CD8-positive, alpha-beta memory T cell (primary cell): ENCODE measurements at places on chromosomes 5 and 9. TPM values are rescaled to one million over a fixed set of nuclear protein-coding genes. Genes with fewer than 3 reads are reported as not detected.

GRCh38 chr9:15873573-15874177 is 320.8 kb downstream of the CCDC171 start:
- no peaks in the 10 kb centered on the region for H3K36me3 ChIP-seq
- no peaks in the 10 kb centered on the region for H3K27me3 ChIP-seq
- H3K4me1 ChIP-seq, result no peaks in the 10 kb centered on the region
- no peak overlapping the region for H3K4me3 ChIP-seq

DNA sequence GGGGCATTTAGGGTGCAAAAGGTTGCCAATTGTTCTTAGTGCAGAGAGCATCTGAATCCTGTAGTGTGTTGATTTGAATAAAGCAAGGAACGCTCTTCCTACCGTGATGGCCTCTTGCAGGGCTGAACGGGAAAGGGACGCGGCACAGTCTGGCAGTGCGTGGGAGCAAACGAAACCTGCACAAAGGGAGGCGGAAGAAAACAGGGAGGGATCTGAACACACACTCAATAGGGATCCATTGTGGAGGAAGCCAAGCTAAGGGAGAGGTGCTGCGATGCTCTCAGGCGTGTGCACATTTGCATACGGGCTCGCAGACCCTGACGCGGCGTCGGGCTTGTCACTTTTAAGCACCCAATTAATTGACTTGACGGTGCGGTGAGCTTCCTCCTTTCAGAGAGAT is 414.0 kb upstream of the IRX1 start:
- DNase-seq, result no peak
- H3K36me3 ChIP-seq, result no peaks in the 10 kb centered on the region
- no peaks in the 10 kb centered on the region for H3K4me1 ChIP-seq
- H3K27ac ChIP-seq, result no peak overlapping the region

DNA sequence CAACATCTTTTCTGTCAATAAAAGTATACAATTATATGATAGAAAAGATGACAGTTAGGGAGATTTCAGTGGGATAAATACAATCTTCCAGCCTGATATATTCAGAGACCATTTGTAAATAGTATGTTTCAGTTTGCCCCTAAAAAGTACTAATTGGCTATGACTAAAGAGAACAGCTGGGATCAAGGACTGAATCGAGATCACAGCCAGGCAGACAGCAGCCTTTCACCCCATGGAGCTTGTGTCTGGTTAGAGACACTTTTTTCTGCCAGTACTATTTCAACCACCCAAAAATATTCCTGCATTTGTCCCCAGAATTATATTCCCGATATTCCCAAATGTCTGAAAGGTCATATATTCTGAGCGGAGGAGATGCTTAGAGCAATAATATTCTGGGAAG is 577.3 kb upstream of the TLE4 start:
- H3K27me3 ChIP-seq, result no peaks in the 10 kb centered on the region
- no peak for DNase-seq
- no peaks in the 10 kb centered on the region for H3K36me3 ChIP-seq
- no peak overlapping the region for H3K4me3 ChIP-seq

The SLC12A7 gene
- total RNA-seq, result 6.6 TPM

The OLFM1 gene
- total RNA-seq, result not detected

The GFRA3 gene
- total RNA-seq, result not detected
